Amygdala (tissue), 56 donors: ENCODE measurements at places on chromosomes 3 and 15.

DNA sequence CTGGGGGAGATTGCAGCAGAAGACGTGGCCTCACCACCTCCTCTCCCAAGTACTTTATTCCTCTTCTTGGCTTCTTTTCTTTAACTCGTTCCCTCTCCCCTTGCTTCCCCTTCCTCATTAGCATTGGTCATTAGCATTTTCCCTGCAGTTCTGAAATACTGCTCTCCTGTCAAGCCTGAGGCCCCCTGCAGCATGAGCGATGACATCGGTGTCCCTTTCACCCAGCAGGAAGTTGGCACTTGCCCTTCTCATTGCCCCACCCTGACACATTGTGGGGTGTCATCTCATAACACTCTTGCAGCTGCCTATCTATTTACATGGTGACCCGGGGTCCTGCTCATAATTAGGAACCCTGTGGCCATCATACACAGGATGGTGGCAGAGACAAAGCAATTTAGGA lies 167.1 kb downstream of the ARRDC4 start:
- DNase-seq = no peak

DNA sequence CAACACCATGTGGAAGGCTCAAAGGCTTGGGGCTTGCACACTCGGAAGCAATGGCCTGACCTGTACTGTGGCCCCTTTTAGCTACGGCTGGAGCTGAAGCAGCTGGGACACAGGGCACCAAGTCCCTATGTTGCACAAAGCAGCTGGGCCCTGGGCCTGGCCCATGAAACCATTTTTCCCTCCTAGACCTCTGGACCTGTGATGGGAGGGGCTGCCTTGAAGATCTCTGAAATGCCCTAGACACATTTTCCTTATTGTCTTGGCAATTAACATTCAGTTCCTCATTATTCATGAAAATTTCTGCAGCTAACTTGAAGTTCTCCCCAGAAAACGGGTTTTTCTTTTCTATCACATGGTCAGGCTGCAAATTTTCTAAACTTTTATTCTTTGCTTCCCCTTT lies 85.6 kb upstream of the ALDH1A3 start:
- DNase-seq = no peak

DNA sequence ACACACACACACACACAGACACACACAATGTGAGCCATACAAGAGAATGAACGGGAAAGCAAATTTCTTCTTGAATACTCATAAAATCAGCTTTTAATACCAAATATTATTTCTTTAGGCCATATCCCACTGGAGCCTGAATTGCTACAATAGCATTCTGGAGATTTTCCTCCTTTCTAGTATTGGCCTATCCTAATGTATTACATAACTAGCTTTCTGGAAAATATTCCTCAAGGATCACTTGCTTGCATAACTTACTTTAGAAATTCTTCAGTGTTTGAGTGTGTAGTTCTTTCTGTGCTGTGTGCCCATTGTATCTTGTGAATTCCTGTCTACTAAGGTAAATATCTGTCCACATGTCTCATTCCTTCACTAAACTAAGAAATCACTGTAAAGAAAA lies 351.0 kb upstream of the MCTP2 start:
- no peak for DNase-seq

DNA sequence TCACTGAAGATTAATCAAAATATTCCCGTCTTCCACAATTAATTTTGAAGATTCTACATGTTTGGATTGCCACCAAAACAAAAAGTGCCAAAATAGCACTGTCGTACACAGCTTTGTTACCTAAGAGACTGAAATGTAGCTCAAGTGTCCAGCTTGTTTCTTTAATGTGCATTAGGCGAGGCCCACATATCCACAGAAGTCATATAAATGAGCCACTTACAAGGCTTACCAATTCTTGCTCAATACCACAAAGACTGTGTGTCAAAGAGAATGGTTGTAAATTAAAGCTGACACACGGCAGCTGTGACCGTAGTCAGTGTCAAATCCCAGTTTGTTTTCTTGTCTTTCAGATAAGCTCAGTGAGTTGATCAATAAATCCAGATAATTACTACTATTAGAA lies 639.4 kb upstream of the TBL1XR1 start:
- no peak for DNase-seq

DNA sequence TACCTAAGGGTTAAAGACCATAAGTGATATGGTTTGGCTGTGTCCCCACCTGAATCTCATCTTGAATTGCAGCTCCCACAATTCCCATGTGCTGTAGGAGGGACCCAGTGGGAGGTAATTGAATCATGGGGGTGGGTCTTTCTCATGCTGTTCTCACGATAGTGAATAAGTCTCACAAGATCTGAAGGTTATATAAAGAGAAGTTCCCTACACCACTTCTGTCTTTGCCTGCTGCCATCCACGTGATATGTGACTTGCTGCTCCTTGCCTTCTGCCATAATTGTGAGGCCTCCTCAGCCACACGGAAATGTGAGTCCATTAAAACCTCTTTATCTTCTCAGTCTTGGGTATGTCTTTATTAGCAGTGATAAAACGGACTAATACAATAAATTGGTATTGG lies 75.0 kb upstream of the CADPS start:
- DNase-seq = no peak

GRCh38 chr3:98532275-98532637 lies 478 bp downstream of the GPR15 start:
- no peak for DNase-seq

- no peak for DNase-seq
Observed at GRCh38 chr15:41811432-41812195, 16.3 kb upstream of the JMJD7 start.

GRCh38 chr15:25792128-25792527 lies 71.0 kb downstream of the ATP10A start:
- no peak for DNase-seq

DNA sequence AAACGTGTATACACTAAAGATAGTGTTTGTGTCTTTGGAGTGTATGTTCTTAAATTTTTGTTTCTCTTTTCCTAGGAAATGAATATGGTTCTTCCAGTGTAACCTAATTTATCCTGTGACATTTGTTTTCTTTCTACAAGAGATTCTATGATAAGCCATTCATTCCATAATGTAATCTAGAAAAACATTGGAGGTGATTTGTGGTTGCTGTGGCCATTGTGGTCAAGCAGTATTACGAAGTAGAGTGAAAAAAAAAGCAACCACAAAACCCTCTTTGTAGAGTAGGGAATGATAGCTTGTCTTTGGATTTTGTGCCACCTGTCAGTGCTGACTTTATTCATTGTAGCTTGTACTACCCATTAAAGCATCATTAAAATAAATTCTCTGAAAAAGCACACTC lies 1209.6 kb downstream of the ZPLD1 start:
- DNase-seq = no peak

GRCh38 chr3:136209921-136210320 lies 13.8 kb upstream of the MSL2 start:
- no peak for DNase-seq

DNA sequence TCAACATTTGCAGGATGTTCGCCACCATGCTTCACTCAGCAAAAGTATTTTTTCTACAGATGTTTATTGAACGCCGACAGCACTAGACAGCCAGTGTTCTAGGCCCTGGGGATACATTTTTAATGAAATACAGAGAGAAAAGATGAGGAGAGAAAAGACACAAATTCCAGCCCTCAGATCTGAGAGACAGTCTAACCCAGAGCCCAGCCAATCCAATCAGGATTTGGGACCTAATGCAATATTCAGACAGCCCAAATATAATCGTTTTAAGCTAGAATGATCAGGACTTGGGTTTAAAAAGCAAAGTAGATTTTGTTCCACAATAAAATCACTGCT lies 174.8 kb downstream of the SLCO3A1 start:
- no peak for DNase-seq

DNA sequence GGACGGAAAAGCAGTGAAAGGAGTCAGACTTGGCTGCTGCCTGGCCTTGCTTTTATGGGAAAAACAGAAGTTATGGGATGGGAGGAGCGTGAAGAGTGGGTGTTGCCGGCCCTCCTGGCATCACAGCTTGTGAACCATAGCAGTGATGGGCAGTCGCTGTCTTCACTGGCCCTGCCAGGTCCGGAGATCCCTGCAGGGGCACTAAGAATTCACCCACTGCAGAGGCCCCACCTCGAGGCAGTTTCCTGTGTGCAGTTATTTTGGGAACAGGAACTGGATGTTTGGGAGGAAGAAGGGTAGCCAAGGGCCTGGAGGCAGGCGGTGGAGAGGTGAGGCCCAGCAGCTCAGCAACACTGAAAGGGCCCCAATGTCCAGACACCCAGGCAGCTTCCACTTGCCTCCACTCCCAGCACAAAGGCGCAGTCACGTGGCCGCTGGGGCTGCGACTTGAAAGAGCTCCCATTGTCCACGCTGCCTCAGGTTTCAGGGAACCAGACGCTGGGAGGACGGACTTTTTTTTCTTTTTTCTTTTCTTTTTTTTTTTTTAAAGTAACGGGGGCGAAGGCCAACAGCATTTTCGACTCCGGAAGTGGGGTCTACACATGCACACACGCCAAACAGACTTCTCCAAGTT lies 255.6 kb downstream of the ZNF621 start:
- DNase-seq = peak; percentile 87

DNA sequence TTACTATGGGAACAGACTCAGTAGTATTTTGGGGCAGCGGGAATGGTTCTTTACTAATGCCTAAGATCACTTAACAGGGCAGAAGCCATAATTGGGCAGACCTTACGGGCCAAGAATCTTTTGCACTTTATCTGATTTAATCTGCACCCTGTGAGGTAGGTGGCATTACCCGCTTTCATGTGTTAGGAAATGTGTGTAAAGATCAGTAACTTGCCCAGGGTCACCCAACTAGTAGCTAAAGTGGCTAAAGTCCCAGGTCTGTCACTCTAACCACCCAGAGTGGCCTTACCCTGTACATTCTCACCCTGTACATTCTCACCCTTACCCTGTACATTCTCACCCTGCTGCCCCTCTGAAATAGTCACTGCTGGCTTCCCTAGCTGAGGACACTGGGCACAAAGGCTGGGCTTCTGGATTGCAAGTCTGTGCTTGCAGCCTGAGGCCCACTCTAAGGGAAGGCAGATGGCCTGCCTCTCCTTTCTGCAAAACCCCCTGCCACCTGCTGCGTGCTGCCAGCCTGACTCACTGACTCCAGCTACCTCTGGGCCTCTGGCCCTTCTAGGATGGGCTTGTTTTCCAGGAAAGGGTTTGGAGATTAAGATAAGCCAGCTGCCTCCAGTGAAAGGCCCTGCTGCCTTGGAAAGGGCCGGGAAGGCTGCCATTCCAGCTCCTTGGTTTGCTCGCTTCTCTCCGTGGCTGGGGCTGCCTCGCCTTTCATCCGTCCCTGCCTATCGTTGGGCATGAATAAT lies 37.5 kb upstream of the MYZAP start:
- no peak for DNase-seq

GRCh38 chr15:101455291-101456025 lies 34.0 kb downstream of the PCSK6 start:
- DNase-seq = no peak

DNA sequence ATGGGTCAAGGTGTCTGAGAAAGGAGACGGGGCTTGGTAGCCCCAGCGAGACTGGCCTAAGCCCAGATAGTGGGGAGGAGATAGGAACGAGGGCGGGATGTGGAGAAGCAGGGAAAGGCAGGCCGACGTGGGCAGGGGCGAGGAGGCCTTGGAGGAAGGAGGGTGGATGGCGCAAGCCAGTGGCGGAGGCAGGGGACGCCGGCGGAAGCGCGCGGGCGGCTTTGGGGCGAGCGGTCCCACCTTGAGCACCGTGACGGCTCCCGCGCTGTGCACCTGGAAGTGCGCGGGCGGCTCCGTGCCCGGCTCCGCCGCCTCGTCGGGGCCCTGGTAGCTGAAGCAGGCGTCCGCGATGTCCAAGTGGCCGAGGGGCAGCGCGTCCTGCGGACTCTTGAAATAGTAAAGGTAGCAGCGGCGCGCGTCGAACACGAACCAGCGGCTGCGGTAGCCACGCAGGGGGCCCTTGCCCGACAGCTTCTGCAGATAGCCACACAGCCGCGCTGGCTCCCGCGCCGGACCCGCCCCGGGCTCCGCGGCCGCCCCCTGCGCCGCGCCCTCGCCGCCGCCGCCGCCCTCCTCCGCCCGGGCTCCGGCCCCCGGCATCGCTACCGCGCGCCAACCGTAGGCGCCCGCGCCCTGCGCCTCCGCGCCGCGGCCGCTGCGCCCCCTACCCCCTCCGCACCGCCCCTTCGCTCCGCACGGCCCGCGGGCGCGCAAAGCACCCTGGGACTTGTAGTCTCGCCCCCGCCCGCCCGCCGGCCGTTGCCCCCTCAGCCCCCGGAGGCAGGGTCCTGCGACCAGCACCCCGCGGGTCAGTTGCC lies at the start of gene TBC1D2B:
TSS of gene TBC1D2B (minus strand) at position 659 of the 818 bp plus-strand sequence. CDS start at position 600, 59 bp downstream.
- DNase-seq = no peak

- no peak for DNase-seq
Observed at GRCh38 chr3:96331341-96331740, 483.1 kb upstream of the EPHA6 start.

GRCh38 chr15:63019511-63020109 lies 22.9 kb upstream of the TPM1 start:
- no peak for DNase-seq

DNA sequence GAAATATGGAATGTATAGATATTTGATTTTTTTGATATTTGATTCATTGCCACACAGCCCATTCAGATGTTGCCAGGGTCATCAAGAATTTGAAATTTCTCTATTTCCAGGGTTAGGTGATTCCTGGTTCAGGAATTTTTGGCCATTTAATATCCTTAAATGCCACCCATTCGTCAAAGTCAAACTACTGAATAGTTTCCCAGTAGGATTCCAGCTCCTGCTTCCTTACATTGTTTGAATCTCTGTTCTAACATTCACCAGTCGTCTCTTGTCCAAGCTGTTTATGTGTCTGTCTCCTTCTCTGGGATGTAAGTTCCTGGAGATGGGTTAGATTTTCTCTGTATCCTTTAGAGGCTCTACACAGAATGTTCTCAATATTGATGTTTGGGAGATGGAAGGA lies 124.9 kb upstream of the TLE3 start:
- no peak for DNase-seq

DNA sequence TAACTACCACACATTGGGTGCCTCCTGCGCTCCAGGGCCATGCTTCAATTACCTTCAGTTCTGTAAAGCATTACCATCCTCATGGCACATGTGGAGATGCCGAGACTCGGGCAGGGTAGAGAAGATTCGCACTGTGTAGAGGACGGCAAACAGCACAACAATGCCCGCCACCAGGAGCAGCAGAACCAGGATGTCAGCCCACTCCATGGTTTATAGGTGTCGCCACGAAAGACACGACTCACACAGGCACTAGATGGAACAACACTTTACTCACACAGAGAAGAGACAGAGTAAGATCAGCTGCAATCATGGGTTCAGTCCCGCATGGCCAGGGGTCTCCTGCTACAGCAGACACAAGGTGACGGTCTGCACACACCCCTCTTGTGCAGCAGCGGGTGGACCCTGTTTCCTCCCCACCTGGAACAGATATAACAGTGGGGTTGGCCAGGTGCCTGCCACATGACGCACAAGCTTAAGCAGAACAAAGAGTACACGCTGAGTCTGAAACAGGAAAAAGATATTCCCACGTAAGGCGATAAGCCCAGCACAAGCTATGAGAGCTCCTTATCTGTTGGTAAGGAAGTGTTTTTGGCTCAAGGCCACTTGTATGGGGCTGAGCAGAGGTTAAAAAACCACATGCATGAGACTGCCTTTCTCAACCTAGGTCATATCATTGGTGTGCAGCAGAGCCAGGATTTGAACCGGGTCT lies 2.5 kb upstream of the TBC1D21 start:
- DNase-seq = no peak

- DNase-seq = no peak
Observed at GRCh38 chr3:126467611-126467955, 8.1 kb downstream of the ZXDC start.
